ENCODE measurements at places on chromosomes 7 and 10.
A peak's percentile ranks its signal among the peaks of the same experiment; 100 is the strongest.

- DNase-seq, result peak; percentile 63
These were observed 5.0 kb upstream of the GBX1 start for GRCh38 chr7:151172273-151173141.

DNA sequence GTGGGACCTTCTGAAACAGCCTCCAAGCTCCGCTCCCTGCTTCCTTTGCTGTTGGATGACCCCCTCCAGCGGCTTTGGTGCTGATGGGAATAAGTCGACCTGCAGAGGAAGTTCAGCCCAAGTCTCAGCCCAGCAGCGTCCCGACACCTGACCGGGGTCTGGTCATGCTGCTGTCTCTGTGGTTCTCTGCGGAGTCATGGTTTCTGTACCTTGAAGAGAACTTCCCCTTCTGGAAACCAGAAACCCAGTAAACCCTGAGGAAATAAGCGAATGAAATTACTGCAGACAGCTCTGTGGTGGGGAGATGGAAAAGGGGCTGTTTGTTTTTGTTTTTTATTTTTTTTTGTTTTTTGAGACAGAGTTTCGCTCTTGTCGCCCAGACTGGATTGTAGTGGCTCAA is 18.3 kb upstream of the ZNF12 start:
- no peak for DNase-seq

- DNase-seq, result peak; percentile 61
These were observed 9.7 kb downstream of the CALY start for GRCh38 chr10:133326745-133327650.

GRCh38 chr10:133024704-133025557 is 62.8 kb upstream of the ADGRA1 start:
- DNase-seq, result no peak

GRCh38 chr7:105016068-105016708 is 2.2 kb downstream of the KMT2E start:
- no peak for DNase-seq

- DNase-seq, result no peak
These were observed 147.9 kb downstream of the IMMP2L start for GRCh38 chr7:111414374-111414773.

GRCh38 chr10:60384011-60384410 is 5.7 kb downstream of the ANK3 start:
- DNase-seq, result peak; percentile 43

- DNase-seq, result peak; percentile 69
These were observed 114.0 kb upstream of the CNTNAP2 start for GRCh38 chr7:146002431-146003078.

- DNase-seq, result no peak
These were observed 236.4 kb upstream of the CCDC6 start for GRCh38 chr10:60142736-60143135.

DNA sequence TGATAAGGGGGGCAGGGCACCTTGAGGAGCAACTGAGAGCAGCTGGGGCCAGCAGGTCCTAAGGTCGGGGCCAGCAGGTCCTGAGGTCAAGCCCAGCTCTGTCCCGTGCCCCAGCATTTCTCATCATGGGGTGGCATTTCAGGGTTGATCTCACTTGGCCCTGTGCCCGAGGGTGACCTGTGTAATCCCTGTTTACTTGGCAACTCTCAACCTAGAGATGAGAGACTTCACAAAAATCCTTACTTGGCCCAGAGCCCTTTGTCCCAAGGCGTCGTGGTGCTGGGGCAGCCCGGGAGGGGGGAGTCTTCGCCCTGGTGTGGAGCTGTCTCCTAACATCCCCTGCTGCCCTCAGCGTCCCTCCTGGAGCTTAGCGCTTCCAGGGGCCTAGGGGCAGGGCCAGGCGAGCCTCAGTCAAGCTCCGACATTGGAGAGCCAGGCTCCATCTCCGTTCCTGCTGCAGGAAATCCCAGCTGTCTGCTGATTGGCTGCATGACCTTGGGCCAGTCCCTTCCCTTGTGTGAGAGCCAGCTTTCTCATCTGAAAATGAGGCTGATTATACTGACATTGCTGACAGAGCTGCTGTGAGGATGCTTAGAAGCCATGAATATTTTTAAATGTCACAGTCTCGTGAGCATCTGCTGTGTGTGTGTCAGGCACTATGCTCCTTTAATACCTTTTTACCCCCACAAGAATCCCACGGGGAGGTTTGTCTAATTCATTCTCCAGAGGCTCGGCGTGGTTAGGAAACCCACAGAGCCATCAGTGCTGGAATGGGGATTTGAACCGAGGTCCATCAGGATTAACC is 94.3 kb downstream of the ZMIZ1 start:
- DNase-seq, result no peak

DNA sequence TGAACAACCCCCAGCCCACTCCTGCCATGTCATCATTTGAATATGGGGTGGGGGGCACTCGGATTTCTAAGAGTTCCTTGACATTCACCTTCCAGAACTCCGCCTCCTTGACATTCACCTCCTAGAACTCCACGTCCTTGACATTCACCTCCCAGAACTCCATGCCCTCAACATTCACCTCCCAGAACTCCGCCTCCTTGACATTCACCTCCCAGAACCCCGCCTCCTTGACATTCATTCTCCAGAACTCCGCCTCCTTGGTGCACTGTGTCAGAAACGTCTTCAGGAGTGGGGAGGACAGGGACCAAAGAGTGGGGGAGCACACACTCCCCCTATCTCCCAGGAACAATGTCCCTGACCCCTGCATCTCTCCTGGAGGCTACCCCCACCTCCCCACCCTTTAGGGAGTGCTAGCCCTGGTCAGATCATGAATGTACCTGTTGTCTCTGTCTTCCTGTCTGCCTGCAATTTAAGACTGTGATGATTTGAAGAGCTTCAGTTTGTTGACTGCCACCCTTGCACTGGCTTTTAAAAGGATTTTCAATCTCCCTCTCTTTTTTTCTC is 110.1 kb downstream of the NPTX2 start:
- no peak for DNase-seq

- no peak for DNase-seq
These were observed 109.4 kb downstream of the SLC25A13 start for GRCh38 chr7:96212474-96212873.

DNA sequence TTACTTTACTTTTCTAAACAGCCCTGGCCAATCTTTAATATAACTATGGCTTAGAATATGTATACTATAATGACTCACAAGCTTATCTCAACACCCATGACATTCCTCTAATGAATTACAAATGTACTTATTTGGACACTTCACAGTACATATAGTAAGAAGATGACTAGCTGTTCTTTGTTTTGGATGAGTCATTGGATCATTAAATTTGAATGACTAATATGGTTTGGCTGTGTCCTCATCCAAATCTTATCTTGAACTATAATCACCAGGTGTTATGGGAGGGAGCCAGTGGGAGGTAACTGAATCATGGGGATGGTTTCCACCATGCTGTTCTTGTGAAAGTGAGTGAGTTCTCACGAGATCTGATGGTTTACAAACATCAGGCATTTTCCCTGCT is 807.5 kb upstream of the SORCS1 start:
- DNase-seq, result peak; percentile 95

DNA sequence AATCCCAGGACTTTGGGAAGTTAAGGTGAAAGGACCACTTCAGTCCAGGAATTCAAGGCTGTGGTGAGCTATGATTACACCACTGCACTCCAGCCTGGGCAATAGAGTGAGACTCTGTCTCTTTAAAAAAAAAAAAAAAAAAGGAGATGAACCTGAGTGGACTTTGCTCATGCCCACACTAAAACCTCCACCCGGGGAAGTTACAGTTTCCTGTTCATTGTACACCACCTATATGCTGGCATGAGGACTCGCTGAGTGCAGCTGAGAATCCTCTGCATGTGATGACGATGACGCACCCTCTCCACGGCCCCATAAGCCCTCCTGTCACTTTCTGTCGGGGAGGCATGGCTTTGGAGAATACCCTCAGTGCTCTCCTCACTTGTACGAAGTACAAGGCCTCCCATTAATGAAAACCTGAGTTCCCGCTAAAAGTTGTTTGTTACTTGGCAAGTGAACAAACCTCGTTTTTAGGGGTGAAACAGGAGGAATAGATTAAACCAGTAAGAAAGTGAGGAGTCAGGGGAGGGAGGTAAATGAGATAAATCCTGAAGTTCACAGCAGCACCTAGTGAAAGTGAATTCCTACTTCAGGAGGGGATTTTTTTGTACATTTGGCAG is 15.9 kb downstream of the TMEM176B start:
- no peak for DNase-seq

DNA sequence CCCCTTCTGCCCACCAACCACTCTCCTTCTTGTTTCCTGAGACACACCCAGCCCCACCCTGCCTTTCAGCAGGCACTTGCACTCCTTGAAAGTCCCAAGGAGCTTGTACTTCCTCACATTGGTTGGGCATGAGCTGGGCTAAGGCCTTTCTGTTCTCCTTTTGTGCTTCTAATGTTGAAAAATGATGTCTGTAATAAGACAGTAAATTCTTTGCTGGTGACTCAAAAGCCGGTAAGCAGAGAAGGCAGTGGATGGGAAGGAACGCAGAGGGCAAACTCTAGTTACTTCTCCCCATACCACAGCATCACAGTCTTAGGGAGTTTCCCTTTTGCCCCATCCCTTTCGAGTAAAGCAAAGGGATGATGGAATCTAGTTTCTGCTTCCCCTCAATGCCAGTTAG is 185.6 kb downstream of the PLXNA4 start:
- peak; percentile 79 for DNase-seq

DNA sequence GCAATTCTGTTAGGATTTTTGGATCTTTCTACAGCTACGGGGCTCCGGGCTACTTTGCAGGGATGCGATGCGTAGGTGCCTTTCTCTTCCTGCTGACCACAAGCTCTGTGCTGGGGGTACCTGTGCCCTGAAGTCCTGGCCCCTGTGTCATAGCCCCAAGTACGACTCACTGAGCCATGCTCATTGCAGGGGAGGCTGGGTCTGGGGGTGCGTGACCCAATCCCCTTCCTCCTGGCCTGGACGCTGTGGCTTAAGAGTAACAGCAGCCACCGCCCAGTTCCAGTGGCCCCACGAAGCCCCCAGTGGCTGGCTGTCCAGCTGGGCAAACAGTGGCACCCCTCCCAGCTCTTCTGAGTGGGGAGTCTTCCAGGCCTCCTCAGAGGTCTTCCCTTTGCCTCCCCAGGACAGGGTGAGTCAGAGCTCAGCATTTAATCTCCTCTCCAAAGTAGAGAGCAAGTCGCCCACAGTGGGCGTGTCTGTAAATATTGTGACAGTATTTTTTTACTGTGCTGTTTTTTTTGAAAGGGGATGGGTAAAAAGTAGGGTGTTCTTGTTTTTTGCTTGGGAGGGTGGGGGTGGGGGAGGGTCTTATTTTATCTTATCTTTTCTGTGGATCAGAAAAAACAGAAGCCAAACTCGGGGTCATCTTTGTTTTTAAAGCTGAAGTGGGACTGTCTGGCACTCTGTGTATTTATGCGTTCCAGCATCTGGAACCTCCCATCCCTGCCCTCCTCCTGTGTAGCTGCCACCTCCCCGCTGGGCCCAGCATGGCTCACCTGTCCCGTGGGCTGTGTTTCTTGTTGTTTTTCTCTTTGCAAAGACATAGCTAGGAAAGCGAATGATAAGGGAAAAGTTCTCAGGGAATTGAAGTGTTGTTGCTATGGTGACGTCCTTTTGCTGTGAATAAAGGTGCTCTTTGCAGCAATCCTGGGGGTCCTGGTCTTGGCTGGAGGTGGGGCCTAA is 8.2 kb downstream of the LFNG start:
- peak; percentile 55 for DNase-seq

DNA sequence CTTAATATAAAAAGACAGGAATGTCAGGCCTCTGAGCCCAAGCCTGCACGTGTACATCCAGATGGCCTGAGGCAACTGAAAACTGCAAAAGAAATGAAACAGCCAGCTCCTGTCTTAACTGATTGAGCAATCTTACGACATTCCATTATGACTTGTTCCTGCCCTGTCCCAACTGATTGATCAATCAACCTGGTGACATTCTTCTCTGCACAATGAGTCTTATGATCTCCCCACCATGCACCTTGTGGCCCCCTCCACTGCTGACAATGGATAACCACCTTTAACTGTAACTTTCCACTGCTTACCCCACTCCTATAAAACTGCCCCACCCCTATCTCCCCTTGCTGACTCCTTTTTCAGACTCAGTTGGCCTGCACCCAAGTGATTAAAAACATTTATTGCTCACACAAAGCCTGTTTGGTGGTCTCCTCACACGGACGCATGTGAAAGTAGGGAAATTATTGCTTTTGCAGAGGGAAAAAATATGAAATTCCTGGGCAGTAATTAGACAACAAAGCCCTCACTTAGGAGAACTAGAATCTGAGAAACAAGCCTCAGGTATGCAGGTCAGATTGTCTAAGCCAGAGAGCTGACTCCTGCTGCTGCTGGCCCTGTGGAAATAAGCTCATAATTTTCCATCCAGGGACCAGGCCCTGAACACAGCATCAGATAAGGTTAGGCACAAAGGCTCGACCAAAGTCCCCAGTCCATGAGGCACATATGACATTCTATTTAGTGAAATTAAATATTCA is 5.3 kb downstream of the CYP3A7 start:
- no peak for DNase-seq

- DNase-seq, result peak; percentile 67
These were observed at the start of gene MDFIC for GRCh38 chr7:114922026-114922651. TSS of gene MDFIC (plus strand) at chr7:114922094. CDS start at chr7:114923034, 940 bp downstream.

DNA sequence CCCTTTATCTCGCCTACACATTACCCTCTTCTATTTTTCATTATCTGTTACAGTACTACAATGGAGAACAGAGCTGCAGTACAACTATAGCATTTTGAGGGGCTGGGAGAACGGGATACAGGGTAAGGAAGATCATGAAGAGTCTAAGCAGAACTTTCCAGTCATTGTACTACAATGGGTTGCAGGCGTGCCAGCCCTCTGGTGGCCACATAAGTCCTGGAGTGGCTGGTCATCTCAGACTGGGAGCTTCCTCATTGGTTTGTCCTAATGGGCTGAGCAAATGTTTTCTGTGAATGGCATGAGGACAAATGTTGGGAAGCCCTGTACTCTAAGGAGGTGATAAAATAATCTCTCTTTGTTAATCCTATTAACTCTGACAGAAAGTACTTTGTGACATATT is 33.0 kb downstream of the TMEM106B start:
- peak; percentile 15 for DNase-seq

DNA sequence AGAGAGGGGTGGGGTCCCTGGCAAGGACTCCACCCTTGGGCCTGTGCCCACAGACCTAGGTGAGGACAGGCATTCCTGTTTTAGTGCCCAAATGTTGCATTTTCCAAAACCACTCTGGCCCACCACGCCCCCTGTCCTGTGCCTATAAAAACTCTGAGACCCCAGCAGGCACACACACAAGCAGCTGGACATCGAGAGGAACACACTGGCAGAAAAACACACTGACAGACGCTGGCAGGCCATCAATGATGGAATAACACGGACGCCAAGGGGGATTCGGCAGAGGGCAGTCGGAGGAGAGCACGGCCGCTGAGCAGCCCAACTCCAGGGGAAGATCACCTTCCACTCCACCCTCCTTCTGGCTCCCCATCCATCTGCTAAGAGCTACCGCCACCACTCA is 386.9 kb upstream of the AUTS2 start:
- DNase-seq, result no peak

DNA sequence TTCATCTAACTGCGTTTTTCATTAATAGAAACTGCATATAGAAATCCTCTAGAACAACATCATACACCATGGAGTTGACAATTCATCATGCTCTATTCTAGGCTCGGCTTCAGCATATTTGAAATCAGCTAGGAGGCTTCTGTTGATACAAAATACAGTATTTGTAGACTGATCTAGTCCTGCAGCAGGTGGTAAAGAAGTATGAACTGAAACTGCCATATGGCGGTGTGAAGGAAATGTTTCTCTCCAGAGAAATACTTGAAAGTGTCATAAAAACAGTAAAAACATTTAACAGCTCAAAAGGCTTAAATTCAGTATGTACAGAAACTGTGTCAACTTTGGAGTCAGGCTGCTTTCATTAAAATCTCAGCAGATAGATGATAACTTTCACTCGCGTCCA is 32.0 kb upstream of the MYO3A start:
- DNase-seq, result no peak

- DNase-seq, result no peak
These were observed 1.4 kb upstream of the NOS3 start for GRCh38 chr7:150989456-150989855.
